ENCODE measurements at places on chromosomes 11 and 22. TPM values are rescaled to one million over a fixed set of nuclear protein-coding genes. Genes with fewer than 3 reads are reported as not detected.

DNA sequence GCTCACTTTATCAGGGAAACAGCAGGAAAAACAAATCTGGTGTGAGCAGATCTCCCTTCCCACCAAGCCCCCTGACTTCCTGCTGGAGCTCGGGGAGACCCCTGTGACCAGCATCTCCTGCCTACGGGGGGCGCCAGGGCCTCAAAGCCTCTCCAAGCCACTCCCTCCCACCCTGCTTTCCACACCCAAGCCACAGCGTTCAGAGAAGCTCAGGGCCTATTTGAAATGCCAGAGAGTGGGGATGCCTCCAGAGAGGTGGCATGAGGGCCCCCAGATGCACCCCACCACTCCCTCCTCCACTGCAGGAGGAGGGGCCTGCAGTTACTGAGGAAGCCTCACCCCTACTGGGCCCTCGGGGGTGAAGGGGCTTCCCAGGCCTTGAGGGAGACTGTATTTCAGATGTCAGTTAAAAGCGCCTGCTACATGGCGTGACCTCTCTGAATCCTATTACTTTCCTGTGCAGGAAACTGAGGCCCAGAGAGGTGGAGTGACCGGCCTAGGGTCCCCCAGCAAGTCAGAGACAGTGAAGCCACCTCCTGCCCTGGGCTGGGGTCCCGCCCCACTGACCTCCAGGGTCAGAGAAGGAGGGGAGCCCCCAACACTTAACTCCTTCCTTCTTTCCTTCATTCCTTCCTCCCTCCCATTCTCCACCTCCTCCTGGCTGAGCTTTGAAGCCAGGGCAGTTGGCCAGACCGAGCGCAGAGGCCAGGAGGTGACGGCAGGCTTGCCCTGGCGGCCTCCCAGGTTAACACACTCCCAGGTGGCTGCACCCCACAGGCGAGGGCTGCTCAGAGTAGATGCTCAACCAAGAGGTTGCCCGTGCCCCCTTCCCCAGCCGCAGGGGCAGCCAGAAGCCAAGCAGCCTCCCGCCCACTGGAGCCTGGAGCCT, 6.0 kb upstream of the CDKN1C start:
- no peak for DNase-seq

DNA sequence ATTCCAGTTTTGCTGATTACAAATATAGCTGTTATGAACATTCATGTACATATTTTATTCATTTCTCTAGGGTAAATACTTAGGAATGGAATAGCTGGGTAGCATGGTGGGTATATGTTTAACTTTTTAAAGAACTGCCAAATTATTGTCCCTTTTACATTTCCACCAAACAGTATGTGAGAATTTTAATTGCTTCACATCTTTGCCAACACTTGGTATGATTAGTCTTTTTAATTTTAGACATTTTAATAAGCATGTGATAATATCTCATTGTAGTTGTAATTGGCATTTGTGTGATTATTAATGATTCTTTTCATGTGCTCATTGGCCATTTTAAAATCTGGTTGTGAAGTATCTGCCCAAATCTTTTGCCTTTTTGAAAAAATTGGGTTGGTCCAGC, 72.6 kb upstream of the SORL1-AS1 start:
- DNase-seq, result no peak

GRCh38 chr22:37492428-37493344, 6.5 kb upstream of the MFNG start:
- DNase-seq, result peak; percentile 45

- peak; percentile 82 for DNase-seq
These were observed 6.3 kb downstream of the CEND1 start for GRCh38 chr11:783581-784015.

DNA sequence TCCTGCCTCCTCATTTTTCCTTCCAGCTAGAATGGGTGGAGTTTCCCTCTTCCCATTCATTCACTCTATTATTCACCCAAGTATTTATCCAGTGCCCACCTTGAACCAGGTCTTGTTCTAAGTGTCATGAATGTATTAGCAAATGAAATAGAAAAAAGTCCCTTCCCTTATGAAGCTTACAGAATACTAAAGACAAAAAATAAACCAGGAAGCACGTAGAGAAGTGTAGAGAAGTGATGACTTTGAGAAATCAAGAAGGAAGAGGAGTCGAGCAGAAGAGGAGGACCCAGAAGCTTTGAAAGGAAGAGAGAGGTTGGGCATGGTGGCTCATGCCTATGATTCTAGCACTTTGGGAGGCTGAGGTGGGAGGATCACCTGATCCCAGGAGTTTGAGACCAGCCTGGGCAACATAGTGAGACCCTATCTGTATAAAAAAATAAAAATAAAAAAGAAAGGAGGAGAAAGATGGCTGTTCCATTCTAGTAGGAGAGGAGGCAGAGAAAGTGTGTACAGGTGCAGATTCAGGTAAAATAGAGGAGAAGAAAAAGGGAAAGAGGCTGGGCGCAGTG, 17.1 kb upstream of the SYVN1 start:
- no peak for DNase-seq

DNA sequence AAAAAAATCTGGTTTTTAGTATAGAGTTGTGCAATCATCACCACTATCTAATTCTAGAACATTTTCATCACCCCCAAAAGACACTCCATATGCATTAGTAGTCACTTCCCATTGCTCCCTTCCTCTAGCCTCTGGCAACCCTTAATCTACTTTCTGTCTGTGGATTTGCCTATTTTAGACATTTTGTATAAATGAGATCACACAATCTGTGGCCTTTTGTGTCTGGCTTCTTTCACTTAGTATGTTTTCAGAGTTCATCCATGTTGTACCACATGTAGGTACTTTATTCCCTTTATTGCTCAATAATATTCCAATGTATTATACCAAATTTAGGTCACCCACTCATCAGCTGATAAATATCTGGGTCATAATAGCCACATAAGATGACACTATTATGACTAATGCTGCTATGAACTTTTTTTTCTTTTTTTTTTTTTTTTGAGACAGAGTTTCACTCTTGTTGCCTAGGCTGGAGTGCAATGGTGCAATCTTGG, 67.5 kb upstream of the SCUBE2 start:
- no peak for DNase-seq

MS4A6A gene
- 54.3 TPM for total RNA-seq

GNAZ gene
- total RNA-seq, result 4.4 TPM

SEPTIN3 gene
- total RNA-seq, result not detected
